ENCODE measurements at places on chromosomes 11 and 22.
A peak's percentile ranks its signal among the peaks of the same experiment; 100 is the strongest.

DNA sequence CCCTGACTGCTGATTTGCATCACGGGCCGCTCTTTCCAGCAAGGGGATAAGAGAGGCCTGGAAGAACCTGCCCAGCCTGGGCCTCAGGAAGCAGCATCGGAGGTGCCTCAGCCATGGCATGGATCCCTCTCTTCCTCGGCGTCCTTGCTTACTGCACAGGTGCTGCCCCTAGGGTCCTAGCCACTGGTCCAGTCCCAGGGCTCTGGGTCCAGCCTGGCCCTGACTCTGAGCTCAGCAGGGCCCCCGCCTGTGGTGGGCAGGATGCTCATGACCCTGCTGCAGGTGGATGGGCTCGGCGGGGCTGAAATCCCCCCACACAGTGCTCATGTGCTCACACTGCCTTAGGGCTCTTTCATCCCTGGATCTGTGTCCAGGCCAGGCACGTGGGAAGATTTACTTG, 7.0 kb upstream of the IGLL5 start:
- DNase-seq: no peak

DNA sequence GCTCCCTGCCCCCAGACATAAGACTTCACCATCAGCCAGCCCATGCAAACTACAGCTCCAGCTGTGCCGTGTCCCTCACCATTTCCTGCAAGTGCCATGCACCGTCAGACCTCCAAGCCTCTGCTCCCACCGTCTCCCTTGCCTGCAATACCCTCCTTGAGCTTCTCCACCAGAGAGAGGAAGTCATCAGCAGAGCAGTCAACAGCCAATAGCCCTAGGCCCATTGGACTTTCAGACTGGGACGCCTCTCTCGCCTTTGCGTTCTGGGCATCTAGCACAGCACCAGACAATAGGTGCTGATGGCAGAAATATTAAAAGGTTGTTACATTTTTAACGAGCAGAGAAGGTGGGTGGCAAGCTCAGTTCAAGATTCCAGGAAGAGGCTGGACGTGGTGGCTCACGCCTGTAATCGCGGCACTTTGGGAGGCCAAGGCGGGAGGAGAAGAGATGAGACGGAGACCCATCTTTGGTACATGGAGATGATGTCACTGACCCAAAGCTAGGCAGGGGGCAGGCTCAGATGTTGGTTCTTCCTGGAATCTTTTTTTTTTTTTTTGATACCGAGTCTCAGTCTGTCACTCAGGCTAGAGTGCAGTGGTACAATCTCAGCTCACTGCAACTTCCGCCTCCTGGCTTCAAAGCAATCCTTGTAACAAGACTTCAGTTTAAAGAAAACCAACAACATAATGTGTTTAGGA, 31.9 kb downstream of the SCGB1A1 start:
- DNase-seq: no peak

- DNase-seq: no peak
Measured at GRCh38 chr11:45889555-45889954, 4.1 kb downstream of the MAPK8IP1 start.

- no peak for DNase-seq
Measured at GRCh38 chr22:20012741-20013331, 3.8 kb downstream of the ARVCF start.

DNA sequence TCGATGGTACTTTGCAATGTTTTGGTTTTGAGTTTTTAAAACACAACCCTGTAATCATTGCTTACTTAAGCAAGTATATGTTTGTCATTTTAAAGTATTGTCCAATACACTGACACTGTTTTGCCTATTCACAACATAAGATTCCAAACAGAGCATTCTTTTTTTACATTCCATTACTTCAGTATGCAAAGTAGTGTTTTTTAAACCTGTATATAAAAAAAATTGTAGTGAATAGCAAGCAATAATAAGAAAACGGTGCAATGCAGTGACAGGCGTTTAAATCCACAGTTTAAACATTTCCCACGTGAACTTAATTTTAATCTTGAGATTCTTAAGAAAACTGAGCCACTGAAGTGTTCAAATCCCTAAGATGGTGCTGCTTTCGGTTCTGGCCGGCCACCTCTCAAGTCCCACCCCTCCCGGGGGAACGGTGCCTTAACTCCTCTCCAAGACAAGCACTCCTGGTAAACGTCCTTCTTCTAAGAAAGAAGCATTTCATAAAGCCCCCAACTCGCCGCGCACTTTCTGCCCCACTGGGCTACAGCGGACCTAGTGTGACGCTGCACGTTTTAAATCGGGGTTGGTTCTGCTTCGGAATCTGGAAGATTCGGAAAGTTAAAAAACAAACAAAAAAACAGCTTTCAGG, 2.9 kb downstream of the PGR start:
- DNase-seq: no peak

DNA sequence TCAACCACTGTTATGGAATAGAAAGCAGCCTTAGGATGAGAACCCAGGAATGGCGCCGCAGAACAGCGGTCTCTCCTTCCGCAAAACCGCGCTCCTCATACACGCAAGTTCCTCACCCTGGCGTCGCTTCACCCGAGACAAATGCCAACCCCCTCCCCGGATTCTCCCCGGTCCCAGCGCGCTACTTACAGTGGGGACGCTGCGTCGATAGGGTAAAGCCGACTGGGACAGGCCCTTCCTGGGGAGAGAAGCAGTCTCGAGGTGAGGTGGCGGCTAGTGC, 287 bp downstream of the RPS13 start:
- DNase-seq: no peak

DNA sequence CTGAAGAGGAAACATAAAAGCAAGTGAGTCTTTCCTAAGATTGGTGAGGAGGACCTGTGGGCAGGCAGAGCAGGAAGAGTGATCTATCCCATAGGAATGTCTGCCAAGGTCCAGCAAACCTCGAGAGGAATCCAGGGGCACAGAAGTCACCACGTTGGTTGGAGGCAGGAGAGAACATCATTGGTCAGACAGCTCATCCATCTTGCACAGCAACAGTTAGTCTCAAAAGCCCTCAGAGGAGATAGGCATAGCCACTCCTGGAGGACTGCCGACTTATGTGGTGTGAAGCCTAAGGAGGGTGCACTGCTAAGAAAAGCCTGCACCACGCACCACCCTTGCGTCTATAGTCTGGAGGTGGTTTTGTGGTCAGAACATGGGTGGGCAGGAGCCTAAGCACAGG, 109.1 kb downstream of the RASSF10 start:
- peak; percentile 97 for DNase-seq

DNA sequence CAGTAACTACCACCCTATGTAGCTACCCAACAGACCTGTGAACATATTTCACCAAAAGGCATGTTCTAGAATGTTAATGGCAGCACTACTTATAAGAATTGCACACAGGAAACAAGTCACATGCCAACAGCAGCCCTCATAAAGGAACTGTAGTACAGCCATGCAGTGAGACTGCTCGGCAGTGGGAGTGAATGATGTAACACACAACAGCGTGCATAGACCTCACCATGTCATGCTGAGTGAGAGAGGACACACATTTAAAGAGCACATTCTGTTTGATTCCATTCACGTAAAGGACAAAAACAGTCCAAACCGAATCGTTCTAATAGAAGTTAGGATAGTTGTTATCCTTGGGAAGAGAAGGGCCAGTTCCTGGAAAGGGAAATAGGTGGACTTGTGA, 27.2 kb upstream of the KIRREL3 start:
- DNase-seq: no peak

- DNase-seq: no peak
Measured at GRCh38 chr11:92782806-92783205, 186.6 kb upstream of the MTNR1B start.

DNA sequence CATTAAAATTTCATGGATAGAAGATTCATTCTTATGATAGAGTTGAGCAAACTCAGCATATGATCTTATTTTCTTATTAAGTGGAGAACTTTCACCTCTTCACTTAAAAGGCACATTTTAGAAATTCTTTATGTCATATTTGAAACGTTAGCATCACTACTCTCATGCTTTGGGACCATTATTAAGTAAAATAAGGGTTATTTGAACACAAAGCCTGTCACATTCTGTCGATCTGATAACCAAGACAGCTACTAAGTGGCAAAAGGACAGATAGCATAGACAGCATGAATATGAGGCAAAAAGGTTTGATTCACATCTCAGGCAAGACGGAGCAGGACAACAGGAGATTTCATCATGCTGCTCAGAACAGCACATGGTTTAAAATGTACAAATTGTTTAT, 247.6 kb upstream of the ANO3 start:
- no peak for DNase-seq

- peak; percentile 28 for DNase-seq
Measured at GRCh38 chr11:110896358-110896757, 184.1 kb upstream of the ARHGAP20 start.

DNA sequence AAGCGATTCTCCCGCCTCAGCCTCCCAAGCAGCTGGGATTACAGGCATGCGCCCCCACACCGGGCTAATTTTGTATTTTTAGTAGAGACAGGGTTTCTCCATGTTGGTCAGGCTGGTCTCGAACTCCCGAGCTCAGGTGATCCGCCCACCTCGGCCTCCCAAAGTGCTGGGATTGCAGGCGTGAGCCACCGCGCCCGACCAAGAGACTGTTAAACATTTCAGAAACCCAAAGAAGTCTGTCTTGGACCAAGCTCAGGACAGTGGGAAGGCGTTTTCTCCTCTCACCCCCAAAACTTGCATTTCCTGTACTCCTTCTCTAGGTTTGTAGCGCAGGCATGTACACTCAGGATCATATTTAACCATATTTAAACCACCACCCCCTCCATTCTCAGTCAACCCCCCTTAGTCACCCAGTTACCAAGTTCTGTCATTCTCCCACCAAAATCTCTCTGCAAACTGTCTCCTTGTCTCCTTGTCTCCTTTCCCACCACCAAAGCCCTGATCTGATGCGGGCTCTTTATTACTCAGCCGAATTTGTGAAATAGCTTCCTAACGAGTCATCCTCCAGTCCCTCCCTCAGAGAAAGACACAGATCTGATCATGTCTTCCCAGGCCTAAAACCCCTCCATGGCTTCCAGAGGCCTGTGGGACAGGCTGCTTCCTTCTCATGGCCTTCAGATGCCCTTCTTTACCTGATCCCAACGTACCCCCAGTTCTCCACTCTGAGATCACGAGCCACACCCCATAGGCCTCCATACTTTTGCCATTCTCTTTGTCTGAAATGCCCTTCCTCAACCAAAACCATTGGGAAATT, 29.0 kb upstream of the CREB3L1 start:
- peak; percentile 91 for DNase-seq

DNA sequence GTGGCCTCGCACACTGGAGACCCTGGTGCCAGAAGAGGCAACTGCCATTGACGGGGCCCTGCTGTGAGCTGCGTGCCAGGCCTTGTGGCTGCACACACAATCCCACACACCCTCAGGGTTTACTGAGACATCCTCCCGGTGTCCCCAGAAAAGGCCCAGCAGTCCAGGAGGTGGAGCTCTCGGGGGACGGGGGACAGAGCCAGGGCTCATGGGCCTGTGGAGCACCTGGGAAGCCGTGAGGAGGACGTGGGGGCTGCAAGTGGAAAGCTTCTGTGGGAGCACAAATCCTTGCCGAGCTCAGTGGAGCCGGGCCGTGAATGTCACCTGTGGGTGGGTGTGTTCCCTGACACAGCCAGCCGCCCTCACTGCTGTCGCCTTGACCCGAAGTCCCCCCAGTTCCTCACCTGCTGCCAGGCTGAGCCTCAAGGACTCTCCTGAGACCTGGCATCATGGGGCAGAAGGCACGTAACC, 609.7 kb downstream of the TBC1D22A start:
- DNase-seq: no peak

GRCh38 chr11:75706260-75706729, 11.3 kb upstream of the MOGAT2 start:
- peak; percentile 17 for DNase-seq

GRCh38 chr11:8766043-8766987, 83.7 kb downstream of the RPL27A start:
- no peak for DNase-seq

DNA sequence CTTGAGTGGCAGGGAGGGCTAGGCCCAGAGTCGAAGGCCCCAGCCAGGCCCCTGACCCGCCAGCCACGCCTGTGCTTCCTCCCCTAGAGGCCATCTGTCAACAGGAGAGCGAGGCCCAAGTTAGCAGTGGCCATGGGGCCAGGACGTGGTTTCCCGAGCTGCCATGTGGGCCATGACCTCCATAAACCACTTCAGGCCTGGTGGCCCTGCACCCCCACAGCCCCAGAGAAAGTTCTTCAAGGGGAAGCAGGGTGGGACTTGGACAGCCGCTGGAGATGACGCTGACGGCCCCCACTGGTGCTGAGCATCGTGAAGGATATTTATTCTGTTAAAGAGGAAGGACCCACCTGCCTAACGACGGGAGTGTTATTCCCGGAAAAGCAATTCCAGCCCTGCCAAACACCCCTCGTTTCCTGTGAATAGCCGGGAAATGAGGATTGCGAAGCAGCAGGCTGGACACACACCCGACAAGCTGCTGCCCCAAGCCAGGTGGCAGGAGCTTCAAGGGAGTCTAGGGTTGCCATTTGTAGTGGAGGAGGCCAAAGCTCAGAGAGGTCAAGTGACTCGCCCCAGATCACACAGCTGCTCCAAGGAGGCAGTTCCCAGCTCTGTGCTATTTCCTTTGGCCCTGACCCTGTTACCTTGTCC, 12.8 kb downstream of the PRR5 start:
- no peak for DNase-seq

DNA sequence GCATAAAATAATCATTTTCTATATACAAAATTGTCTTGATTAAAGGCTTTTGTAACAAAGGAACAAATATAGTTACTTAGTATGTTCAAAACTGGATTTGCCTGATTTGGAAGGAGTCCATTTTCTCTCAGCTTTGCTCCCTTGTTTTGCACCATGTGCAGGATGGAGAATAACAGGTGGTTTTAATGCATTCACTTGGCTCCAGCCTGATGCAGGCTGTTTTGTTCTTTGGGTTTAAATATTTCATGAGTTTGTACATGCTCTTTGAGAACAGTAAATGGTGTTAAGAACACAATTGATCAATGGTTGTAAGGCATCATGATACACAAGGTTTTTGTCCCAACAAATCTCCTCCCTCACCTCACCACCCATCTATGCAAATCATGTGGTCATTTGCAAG, 886.9 kb upstream of the CCDC90B start:
- no peak for DNase-seq

DNA sequence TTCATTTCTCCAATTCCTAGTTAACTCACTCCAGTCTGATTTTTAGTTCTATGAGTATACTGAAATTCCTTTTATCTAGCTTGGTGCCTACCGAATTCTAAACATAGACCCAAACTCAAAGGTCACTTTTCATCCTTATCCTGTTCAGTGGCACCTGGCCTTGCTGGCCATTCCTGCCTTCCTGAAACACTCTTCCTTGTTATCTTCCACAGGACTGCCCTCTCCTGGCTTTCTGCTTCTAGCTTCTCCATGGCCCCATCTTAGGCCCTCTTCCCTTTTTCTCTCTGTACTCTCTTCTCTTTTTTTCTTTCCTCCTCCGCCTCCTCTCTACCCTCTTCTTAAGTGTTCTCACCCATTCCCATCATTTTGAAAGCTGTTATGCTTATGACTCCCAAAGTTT, 87.3 kb downstream of the WNT11 start:
- DNase-seq: no peak

DNA sequence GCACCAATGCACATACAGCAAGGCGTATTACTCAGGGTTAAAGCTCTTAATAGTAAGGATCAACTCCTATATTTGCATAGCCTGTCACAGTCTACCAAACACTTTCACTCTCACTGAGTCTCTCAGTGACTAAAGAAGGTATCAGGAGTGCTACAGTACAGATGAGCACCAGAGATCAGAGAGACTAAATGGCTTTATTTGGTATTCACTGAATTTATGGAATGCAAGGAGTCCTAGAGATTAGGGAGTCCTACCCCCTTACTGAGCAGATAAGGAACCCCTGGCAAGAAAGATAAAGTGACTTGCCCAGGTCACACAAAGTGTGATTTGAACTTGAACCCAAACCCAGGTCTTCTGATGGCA, 396.4 kb upstream of the CCDC90B start:
- DNase-seq: no peak

- DNase-seq: no peak
Measured at GRCh38 chr11:35163209-35163608, 24.2 kb downstream of the CD44 start.

- no peak for DNase-seq
Measured at GRCh38 chr11:15839061-15839460, 517.3 kb downstream of the SOX6 start.

All from AG09309 (cell line).